ENCODE measurements at places on chromosomes 5 and 9.

DNA sequence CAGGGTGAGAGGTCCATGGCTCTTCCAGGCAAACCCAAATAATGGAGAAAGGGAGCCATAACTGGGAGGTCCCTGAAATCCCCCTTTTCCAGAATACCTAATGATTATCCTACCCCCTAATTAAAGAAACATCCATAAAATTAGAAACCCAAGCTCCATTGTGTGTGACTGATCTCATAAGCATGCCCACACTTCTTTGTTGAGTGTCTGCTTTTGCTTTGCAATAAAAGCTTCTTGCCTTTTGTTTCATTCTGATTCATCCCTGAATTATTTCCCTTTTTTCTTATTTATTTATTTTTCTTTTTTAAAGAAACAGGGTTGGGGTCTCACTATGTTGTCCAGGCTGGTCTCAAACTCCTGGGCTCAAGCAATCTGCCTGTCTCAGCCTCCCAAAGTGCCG, 33.1 kb downstream of the BTF3 start:
- DNase-seq = no peak

DNA sequence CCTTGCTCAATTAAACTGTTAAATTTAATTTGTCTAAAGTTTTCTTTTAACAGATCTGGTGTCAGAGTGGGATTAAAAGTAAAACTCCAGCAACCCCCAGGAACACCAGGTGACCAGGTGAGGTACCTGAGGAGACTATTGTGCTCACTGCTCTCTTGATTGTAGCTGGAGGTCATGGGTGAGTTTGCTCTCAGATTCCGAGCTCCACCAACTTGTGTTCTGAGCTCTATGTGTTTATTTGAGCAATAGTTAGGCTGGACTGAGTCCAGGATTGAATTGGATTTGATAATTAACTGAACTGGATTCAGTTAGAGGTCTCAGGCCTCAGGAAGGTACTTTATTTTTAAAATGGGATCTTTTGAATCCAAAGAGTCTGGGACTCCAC, 17.9 kb upstream of the SCGB3A2 start:
- no peak for DNase-seq

GRCh38 chr5:179415291-179416060, 70.2 kb upstream of the ADAMTS2 start:
- DNase-seq = no peak

- no peak for DNase-seq
These were observed 4.8 kb downstream of the ANKRD34B start for GRCh38 chr5:80565330-80565729.

- DNase-seq = no peak
These were observed 92.7 kb downstream of the TMC1 start for GRCh38 chr9:72614067-72614466.

- DNase-seq = no peak
These were observed 101.9 kb downstream of the NLN start for GRCh38 chr5:65823845-65824445.

DNA sequence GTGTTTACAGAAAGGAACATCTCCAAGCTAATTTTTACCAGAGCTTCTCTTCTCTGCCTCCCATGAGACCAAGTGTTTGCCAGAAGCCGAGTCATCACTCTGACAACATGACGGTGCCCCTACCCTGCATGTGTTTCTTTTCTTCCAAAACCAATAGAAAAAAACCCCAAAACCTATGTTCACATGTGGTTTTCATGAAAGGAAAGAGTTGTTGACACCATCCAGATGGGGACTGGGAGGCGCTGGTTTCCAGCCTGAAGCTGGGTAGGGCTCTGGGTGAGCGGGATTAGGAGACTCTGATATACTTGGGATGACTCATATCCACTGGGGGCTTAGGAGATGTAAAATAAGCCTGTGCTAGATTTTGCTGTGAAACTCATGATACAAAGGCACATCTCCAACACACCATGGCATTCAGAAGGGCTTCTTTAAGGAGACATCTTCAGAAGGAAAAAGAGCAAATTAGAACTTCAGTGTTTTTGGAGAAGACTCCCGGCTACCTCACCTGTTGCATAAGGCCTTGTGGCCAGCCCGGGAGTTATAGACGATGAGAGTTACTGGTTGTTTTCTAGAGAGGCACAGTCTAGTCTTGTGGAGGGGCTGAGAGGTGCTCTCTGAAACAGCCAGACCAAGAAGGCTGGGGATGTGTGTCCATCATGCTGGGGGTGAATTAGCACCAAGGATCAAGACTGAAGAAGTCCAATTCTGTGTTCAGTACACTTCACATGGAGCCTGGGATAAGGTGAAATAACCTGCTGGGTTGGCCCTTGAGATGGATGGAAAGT, 108.9 kb upstream of the LHFPL2 start:
- DNase-seq = no peak

DNA sequence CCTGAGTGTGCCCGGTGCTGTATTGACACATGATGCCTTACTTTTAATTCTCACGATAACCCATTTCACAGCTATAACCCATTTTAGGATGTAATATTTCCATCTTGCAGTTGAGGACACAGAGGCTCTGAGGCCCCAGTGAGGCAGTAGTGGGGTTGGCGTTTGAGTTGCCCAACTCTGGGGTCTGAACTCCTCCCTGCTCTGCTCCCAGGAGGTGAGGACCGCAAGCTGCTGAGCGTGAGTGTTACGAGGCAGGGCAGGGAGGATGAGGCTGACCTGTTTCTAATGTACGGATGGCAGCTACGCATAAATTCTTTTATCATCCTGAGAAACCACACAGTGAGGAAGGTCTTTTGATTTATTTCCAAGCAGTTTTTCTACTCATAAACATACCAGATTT, 11.4 kb downstream of the LRRC8A start:
- no peak for DNase-seq

DNA sequence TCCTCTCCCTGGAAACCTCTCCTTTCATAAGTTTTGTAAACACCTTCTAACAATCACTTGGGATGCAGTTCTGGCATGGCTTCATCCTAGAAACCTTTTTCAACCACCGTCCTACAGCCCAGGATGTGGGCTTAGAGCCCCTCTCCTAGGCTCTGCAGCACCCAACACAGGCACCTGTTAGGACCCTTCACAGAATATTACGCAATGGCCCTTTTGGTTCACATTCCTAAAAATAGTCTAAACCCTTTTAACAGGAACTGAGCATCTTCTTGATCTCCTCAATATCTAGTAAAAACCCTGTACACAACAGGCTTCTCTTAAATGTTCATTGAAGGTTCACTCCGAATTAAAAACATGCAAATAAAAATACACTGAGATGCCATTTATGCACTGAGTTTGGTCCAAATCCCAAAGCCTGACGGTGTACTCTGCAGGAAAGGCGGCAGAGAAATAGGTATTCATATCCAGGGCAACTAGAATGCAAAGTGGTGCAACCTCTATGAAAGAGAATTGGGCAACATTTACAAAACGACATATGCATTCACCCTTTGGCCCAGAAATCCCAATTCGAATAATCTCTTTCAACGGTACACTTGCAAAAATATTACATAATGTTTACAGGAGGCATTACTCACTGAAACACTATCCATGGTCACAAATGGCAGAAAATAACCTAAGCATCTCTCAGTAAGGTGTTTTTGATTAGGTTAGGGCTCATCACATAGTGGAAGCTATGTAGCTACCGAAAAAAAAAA, 169.3 kb downstream of the SEMA5A start:
- no peak for DNase-seq

GRCh38 chr5:174589011-174589410, 135.4 kb upstream of the MSX2 start:
- DNase-seq = no peak

DNA sequence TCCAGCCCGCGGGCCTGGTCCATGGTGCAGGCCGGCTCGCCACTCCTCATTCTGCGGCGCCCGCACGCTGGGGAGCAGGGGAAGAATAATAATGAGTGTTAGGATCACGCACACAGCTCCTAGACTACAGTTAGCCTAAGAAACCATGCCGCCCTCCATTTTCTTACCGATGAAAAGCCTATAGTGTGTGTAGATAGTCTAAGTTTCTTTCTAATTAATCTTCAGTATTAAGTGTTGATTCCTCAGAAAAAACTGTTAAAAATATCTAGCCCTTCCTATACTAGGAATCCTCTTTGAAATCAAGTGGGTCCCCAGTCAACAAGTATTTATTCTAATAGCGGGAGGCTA, 9.3 kb downstream of the ZBED3 start:
- no peak for DNase-seq

DNA sequence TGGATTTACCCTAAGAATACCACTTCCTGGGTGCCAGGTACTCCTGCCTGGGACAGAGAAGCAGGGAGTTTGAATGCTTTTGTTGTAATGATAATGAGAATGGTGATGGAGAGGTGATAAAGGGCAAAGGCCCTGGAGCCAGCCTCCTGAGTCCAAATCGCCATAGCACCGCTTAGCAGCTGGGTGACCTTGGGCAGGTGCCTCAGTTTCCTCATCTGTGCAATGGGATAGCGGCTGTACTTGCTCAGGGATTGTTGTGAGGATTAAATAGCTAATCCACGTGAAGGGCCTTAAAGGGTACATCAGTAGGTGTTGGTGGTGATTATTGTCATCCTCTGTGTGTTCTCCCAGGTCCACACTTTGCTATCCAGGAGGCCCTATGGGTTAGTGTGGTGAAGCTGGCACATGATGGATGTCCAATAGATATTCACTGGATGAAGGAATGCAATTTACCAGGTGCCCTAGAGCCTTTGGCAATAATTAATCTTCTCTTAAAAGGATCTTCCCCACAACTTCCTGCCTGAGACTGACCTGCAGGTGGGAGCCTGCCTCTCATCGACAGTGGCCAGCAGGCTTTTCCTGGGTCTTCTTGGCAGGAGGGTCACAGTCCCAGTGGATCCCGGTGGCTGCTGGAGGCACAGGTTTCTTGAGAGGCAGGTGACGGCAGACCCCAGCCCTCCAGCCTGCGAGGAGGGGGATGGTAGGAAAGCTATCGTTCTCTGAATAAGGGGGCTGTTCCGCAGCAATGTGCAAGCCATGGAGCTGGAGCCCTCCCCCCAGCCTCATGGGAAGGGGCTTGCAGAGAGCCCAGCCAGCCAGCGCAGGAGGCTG, 160.2 kb downstream of the MACROH2A1 start:
- DNase-seq = no peak

DNA sequence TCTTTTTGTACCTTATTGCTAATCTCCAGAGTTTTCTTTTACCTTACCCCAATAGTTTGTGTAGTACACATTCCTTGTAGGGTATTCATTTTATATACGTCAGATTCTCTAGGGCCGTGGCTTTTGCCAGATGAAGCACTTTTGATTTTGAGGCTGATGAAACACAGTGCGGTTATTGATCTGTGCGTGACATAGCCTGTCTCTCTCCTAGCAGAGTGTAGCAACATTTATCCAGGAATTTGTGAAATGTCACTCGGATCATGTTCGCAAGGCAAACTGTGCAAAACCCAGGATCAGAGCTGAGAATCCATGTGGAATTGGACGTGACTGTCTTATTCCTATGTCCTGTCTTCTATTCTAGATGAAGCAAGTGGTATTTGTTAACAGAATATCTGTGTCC, 142.0 kb upstream of the SH3GL2 start:
- no peak for DNase-seq

- DNase-seq = no peak
These were observed 46.5 kb upstream of the FKTN start for GRCh38 chr9:105511446-105511845.

DNA sequence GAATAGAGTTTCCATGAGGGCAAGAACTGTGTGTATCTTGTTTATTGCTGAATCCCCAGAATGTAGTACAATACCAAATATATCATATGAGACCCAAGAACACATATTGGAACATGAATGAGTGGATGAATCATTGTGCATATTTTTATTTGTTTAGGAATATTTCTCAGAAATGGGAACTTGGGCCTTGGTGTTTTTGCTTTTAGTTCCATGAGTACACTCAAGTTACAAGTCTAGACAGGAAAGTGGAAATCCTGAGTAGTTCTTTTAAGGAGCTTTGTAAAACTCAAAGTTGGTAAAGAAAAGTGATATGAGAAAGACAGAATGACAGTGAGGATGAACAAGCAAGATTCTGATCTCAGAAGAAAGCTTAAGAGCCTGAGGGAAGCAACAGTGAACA, 647.0 kb downstream of the EFNA5 start:
- DNase-seq = no peak

GRCh38 chr5:98060148-98060547, 713.3 kb upstream of the RGMB start:
- DNase-seq = no peak

DNA sequence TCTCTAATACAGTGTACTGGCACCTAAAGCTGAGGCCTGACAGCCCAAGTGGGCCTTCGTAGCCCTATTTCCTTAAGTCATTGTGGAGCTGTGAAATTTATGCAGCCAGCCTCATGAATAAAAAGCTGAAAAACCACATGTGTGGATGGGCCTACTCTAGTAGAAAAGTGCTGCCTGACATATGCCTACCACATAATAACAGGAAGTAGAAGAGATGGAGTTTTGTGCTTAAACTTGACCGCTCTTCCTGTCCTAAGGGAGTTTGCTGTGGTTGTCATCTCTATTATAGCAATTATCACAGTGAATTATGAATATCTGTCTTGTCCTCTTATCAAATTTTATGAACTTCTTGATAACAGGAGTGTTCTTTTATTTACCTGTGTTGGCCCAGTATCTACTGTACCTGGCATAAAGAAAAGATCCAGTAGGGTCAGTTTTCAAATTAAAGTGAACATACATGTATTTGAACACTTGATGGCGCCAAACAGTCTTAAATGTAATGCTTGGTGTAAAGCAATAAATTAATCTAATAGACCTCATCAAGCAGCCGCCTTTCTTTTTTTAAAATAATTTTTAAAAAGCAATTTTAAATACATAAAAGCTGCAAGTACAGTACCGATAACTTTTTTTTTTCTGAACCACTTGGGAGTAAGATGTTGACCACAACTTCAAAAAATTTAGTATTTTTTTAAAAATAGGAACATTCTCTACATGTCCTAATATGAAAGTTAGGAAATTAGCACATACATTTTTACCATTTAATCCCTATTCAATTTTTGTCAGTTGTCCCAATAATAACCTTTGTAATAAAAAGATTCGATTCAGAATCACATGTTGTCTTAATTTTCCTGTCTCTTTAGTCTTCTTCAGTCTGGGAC, 51.0 kb downstream of the FKTN start:
- no peak for DNase-seq

DNA sequence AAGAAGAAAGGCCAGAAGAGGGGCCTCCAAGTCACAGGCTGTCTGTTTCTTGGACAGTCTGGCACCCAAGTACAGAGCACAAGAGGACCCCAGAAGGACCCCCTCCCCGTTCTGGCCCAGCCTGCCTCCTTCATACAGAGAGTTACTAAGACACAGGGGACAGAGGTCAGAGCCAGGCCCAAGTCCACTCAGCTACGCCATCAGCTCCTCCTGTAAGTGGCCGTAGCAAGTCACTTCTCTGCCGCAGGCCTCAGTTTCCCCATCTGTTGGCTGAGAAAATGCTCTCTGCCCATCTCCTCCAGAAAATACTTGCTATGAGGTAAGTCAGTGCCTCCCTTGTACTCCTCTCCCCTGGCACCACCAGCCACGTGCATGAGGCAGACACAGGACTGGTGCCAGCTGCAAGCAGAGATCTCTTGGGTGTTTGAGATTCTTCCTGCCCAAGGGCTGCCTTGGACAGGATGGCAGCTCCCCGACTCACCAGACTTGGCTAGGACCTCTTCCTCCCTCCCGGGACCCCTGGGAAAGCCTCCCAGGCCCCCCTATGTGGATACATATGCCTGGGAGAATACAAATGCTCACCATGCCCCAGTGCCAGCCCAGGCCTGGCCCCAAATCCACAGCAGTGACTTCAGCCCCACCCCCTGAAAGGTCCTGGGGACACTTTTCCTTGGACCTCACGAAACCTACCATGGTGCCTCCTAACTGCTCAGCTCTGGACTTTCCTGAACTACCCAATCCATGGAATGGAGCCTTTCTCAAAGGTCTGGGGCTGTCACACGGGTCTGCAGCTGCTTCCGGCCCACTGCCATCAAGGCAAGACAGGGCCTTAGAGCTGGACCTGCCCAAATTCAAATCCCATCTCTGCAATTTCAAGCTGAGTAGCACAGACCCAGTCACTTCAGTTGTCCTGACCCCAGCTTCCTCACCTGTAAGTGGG, 5.1 kb downstream of the EEIG1 start:
- no peak for DNase-seq
